Daoy (cell line): ENCODE measurements at places on chromosomes 13 and 19.

DNA sequence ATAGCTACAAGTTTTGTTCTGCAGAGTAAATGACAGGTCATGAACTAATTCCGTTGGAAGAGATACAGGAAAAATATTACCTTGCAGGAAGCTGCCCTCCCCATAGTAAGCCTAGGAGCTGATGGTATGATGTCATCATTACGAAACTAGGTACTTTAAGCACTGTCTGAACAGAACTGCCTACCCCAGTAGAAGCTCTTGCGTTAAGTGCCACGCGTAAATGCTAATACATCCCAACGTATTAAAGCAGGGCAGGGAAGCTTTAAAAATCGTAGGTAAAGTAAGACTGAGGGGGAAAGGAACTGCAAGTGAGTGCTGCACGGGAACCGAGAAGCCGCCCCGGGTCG, 572 bp downstream of the UGGT2 start:
- DNase-seq, result peak; percentile 32

DNA sequence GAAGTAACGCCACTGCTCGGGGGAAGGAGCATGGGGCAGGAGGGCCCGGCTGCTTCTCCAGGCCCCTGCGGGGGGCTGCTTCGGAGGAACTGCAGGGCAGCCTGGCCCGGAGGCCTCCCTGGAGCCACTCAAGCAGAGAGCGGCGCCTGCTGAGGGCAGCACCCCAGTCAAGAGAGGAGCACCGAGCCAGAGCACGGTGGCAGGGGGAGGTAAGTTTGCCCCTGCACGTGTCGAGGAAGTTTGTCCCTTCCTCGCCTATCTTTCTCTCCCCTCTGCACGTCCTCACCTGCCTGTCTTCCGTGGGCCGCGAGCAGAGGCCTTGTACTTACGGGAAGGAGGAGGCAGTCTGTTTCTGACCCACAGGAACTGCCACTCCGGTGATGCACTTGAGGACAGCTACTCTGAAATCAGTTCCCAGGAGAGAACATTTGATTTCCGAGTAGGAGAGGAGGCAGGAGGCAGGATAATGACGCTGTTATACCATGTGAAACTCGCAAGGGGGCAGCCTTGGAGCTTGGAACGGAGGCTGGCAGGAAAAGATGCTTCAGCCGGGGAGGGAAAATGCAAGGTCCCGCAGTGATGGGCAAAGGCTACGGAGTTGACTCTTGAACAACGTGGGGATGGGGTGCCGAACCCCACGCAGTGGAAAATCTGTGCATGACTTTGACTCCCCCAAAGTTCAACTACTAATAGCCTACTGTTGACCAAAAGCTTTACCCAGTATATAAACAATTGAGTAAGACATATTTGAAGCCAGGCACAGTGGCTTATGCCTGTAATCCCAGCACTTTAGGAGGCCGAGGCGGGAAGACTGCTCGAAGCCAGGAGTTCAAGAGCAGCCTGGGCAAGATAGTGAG, 5.0 kb downstream of the FFAR1 start:
- peak; percentile 86 for DNase-seq

DNA sequence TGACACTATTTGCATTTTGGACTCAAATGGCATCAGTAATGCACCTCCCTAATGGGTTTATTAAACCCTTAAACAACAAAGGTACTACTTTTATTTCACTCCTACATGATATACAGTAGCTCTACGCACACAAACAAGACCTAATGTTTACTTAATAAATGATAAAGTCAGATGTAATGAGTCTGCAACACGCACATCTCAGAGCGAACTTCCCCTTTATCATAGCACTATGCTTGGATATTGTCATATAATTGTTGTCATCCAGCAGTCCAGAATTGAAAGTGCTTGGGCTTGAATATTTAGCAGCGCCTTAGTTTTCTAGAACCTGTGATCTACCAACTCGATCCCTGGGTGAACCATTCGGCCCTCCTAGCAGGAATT, 772 bp downstream of the PARP4 start:
- no peak for DNase-seq

DNA sequence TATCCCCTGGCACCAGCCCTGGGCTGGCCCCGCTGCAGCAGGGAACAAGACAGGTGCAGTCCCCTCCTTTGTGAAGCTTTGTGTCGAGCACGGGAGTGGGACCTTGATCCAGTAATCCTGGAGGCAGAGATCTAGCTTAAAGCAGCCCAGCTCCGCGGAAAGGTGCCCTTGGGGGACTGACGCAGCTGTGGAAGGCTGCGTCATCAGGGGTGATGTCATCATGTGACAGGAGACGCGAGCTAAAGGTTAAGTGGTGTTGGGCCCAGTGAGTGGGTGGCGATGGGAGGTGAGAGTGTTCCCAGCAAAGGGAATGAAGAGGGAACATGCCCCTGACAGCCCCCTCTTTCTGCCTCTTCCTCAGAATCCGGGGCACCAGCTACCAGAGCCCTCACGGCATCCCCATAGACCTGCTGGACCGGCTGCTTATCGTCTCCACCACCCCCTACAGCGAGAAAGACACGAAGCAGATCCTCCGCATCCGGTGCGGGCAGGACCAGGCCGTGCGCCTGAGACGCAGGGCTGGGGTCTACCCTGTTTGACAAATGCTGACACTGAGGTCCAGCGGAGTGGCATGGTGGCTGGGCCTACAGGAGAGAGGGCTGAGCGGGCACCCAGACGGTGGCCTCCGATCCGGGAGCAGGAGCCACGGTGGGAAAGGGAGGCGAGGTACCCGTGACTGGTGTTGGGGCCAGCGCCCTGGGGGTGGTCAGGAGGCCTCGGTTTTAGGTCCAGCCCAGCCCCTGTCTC, 2.6 kb downstream of the LHB start:
- DNase-seq, result no peak

- DNase-seq, result no peak
These were observed 46.1 kb downstream of the HSPH1 start for GRCh38 chr13:31115616-31116015.

GRCh38 chr19:12881172-12881808, at the start of gene DNASE2:
TSS of gene DNASE2 (minus strand) at chr19:12881449. CDS start at chr19:12881375, 74 bp downstream.
- peak; percentile 97 for DNase-seq
